ENCODE measurements at places on chromosomes 3 and 15. TPM values are rescaled to one million over a fixed set of nuclear protein-coding genes. Genes with fewer than 3 reads are reported as not detected.

The LMLN gene
- total RNA-seq = 3.7 TPM

The PLSCR2 gene
- total RNA-seq = not detected

The SHC4 gene
- 4.4 TPM for total RNA-seq

The MON1A gene
- 15.4 TPM for total RNA-seq

The RYR3 gene
- total RNA-seq = 7.4 TPM

DNA sequence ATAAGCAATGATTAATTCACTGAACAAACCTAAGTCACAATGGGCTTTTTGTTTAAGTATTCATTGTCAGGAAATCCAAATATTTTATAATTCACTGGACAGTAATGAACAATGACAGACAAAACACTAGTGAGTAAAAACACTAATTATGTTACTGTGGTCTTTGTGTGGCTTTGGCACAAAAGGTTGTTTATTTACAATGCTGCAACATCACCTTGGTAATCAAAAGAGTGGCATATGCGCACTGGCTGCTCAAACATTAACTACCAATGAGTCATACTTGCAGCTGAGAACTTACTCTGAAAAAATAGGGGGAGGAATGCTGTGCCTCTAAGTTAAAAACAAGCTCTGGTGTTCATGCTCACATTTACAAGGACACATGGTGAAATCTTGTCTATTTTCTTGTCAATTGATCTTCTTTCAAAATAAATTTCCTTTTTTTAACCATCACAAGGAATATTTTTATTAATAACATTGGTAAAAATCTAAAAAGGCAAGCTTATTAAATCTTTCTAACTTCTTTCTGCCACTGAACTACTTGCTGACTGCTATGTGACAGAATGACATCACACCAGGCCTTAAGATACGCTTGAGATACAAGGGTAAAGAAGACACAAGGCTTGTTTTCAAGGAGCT, 85.2 kb upstream of the PPIB start:
- no peak for DNase-seq

GRCh38 chr15:89912674-89913396, at the start of gene ARPIN:
ARPIN (minus strand) TSS chr15:89912952; CDS start chr15:89912835, 117 bp downstream.
- DNase-seq = peak; percentile 78

DNA sequence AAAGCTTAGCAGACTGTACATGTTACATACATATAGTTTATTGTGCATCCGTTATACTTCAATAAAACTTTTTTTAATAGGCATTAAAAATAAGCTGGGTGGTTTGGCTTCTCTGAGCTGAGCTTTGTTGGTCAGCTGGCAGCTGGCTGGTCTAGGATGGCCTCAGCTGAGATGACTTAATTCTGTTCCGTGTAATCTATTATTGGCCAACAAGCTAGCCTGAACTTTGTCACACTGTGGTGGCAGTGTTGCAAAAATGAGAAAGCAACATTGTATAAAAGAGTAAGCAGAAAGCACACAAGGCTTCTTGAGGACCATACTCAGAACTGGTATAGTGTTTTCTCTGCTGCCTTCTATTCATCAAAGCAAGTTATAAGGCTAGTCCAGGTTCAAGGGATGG, 45.2 kb downstream of the CGGBP1 start:
- no peak for DNase-seq

DNA sequence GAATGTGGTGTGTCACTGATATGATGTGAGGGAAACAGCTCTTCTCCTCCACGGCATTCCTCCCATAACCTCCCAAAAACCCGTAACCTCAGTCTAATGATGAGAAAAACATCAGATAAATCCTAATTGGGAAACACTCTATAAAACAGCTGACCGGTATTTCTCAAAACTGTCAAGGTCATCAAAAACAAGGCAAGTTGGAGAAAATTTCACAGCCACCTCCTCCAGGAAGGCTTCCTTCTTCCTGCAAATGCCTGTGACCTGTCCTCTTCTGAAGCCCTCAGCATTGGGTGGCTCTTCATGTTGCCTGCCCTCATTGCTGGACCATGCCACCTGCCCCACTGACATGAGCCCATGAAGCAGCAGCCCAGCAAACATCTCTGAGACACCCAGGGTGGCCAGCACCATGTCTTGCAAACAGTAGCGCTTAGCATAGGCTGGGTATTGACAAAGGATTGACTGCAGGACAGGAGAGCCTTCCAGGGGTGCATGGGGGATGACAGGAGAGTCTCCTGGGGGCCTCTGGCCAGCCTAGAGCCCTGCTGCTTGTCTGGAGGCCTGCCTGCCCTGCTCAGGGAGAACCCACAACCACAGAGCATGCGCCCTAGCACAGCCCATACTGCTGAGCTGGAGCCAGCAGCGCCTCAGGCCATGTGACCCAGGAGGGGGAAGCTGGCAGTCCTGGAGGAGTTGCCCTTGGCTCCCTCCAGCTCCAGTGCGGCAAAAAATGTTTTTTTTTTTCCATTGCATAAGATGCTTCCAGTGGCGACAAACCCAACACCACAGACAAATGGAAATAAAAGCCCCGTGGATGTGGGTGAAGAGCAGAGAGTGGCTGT, 49.7 kb downstream of the XXYLT1 start:
- no peak for DNase-seq

- no peak for DNase-seq
Measured at GRCh38 chr15:85284497-85284896, 95.9 kb upstream of the AKAP13 start.

GRCh38 chr3:157023226-157023625, 136.7 kb downstream of the CCNL1 start:
- DNase-seq = no peak

DNA sequence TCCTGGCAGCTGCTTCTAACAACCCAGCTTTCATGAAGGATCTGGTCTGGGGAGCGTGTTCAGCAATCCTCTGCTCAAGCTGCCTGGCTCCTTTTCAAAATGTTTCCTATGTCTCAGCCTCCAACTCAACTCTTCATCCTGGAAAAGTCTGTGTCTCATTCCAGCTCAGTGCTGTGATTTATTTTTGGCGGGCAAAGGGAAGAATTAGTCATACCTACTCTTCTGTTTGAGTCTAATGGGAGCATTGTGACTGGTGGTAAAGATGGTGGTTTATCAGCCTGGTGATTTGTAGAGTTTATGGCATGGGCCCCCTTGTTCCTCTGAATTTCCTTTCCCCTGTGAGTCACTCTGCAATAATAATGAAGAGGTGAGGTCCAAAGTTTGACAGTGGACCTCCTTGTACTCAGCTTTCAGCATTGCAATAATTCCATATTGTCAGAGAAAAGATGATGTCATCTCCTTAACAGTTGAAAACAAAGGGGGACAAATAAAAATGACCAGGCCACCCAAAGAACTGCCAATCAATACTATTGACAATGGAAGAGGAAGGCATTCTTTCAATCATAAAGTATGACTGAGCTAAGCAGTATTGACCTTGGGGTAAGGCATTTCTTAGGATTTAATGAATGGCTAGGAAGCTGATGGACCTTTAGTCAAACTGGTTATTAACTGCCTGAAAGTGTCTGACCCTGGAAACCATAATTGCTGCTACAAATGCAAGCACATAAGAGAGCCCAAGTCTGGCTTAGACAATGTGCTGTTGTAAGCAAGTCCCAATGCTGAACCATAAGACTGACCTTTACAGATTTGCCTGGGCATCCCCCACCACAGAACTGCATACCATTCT, 204.7 kb upstream of the MCTP2 start:
- no peak for DNase-seq
